ENCODE measurements at places on chromosomes 1 and 21.

DNA sequence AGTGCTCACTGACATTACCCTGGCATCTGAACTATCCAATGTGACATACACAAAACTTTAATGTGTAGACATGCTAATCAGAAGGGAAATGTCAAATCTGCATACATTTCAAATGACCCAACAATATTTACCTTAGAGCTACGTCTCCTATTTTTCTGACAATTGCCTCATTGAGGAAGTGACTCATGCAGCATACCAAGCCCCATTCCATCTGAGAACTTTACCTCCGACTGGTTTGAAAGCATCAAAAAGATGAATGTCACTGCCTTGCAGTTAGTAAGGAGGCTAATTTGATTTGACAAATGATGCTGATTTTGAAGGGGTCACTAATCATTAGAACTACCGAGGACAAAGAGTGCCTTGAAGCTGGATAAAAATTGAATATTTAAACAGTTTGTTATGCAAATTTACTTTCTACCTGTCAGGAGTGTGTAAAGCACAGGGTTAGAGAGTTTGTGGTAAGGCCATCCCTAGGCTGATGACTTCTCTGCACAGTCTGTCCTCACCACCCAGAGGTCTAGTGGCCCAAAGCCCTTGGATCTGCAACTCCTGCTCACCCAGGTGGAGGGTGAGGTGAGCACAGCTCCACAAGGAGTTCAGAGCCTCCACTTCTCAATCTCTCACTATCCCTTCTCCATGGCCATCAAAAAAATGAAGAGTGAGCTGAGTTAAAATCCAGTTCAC, 500.3 kb upstream of the C1orf87 start:
- DNase-seq, result no peak

- DNase-seq, result no peak
Measured at GRCh38 chr1:109527846-109528695, 11.6 kb upstream of the GPR61 start.

DNA sequence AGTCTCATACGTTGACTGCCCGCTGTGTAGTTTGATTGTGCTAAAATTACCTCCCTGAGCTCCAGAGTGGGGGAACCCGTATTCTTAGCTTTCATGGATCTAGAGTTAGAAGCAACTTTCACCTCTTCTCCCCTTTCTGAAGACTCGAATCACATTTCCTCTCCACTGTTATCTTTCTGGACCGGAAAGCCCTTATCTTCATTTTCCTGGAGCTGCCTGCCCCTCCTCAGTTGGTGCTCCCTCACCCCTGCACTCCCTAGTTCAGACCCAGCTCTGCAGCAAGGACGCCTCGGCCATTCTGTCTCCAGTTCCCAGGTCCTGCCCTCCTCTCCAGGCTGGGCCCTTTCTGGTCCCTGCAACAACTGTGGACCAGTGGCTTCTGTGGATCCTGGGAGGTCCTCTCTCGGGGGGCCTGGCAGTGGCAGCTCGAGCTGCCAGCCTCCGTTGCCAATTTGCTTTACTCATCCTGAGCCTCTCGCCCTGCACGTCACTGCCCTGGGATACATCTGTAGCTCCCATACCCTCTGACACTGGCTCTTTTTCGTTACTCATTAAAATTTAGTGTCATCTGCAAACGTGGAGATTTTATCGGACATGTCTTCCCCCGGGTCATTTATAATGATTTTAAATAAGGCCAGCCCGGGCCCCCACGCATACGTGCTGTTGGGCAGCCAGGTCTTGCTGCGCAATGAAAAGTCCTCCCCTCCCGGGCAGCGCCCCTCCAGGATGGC, 141.5 kb upstream of the VAMP3 start:
- no peak for DNase-seq

GRCh38 chr1:13544221-13544556, 30.4 kb upstream of the LRRC38 start:
- DNase-seq, result no peak

- DNase-seq, result no peak
Measured at GRCh38 chr1:212700223-212700891, 717 bp upstream of the BATF3 start.

DNA sequence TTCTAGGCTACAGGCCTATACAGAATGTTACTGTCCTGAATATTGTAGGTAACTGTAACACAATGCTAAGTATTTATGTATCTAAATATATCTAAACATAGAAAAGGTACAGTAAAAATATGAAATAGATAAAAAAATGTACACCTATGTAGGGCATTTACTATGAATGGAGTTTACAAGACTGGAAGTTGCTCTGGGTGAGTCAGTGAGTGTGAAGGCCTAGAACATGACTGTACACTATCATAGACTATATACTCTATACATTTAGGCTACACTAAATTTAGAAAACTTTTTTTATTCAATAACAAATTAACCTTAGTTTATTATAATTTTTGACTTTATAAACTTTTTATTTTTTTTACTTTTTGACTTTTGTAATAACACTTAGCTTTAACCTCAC, 136.9 kb downstream of the DUSP10 start:
- no peak for DNase-seq

DNA sequence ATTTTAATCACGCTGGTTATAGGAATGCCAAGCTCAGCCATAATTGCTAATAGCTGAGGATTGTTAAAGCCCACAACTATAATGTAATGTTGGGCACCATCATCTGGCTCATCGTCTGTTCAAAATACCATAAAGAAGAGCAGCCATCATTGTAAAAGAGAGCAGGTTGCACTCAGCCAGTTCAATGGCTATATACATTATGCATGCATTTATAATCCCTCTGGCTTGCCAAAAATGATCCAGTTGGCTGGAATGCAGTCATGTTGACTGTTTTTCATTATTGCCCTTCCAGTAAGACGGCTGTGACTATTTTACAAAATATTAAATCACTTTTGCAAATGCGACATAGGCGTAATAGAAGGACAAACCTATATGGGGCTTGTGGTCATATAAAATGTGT, 85.3 kb downstream of the SPAG17 start:
- no peak for DNase-seq

DNA sequence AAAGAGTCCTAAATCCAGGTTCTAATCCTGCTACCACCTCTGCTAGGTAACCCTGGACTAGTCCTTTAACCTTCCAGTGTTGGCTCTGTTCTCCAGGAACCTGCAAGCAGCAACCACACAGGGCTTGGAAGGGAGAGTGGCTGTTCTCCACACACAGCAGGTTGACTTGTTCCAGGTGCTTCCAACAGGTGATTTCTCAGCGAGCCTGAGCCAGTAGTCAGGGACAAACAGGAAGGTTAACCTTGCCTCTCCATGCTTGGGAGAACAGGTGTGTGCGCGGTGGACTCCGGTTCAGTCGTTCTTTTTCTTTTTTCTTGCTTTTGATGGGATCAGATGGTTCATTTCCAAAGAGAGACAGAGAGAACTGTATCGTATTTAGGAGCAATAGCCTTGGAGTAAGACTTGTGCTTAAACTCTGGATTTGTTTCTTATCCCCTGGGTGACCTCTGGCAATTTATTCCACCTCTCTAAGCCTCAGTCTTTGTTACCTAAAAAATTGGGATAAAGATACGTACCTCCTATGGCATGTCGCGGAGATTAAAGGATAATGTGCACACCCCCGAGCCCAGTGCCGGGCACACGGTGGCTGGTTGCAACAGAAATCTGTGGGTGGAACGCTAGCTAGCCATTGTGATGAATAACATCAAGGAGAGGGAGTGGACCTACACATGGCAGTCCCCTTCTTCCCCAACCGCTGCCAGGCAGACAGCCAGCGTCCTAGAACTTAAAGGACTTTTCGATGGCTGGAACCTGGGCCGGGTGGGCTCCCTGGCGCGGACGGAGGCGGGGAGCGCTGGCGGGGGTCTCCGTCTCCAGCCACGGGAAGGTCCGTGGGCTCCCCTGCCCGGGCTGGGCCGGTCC, 583 bp upstream of the CACHD1 start:
- DNase-seq, result no peak

DNA sequence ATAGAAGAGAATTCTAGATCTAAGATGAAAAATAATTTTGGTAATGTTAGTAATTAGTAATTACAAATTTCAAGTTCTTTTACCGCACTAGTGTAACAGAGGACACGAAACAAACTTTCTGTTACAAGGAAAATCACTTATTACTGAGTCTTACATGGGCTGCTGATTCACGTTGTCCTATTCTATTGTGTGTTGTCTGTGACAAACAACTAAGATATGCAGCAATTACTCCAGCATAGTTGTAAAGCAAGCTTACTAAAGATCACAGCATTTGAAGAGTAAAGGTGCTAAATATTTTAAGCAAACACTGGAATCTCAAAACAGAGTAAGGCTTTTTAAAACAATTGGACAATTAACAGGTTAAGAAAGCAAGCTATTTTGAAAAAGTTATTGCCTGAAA, 502.3 kb downstream of the KCNT2 start:
- no peak for DNase-seq

GRCh38 chr1:35187816-35188342, 5.1 kb downstream of the SFPQ start:
- DNase-seq, result no peak

DNA sequence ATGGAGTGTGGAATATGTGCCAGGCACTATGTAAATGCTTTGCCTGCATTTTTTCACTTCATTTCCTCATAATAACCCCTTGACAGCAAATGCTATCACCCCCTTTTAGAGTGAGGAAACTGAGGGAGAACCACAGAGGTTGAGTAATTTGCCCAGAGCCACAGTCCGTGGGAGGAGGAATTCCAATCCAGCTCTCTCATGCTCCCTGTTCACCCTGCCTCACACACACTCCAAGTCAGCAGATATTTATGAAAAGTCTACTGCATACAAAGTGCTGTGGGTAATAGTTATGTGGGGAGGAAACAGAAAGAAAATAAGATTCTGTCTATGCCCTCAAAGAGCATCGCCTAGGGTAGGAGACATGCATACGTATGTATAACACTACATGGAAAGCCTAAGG, 30.9 kb upstream of the RBM15 start:
- DNase-seq, result no peak

DNA sequence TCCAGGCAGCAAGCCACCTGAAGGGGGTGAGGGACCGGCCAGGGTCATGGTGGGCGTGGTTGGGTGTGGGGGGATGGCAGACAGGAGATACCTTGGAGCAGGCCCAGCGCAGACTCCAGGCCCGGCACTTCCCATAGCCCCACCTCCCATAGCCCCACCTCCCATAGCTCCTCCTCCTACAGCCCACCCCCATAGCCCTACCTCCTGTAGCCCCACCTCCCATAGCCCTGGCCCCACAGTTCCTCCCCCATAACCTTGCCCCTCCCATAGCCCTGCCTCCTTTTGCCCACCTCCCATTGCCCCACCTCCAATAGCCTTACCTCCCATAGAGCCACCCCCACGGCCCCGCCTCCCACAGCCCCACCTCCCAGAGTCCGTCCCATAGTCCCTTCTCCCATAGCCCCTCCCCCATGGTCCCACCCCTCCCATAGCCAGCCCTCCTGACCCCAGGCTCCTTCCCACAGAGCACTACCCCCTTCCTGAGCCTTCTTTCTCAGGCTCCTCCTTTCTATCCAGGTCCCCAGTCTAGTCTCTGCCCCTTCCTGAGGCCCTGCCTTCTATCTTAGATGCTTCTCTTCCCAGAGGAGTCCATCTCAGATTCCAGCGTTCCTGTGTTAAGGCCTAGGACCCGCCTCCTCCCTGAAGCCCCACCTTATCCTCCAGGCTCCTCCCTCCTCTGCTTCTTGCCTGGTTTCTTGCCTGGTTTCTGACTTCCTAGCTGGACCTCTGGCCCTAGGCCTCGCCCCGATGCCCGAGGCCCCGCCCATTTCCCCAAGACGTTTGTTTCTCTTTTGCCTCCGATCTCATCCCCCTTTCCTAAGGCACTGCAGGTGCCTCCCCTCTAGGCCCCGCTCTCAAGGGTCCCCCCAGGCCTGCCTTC, 46.8 kb downstream of the PTPRU start:
- DNase-seq, result no peak

DNA sequence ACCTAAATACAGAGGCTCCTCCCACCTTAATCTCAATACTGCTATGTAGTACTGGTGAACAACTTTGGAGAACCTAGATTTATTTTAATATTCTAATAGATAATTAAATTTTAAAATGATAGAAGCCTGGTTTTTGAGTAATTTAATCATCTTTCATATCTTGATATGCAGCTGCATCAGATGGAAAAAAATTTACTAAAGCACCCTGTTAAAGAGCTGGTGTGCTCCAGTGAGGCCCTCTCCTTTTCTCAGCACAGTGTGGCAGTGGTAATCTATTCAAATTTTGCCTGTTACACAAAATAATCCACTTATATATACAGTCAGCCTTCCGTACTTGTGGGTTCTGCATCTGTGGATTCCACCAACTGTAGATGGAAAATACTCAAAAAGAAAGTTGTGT, 82.8 kb downstream of the LRRC8C start:
- DNase-seq, result no peak

GRCh38 chr1:93395195-93395594, 49.5 kb downstream of the DR1 start:
- DNase-seq, result no peak

DNA sequence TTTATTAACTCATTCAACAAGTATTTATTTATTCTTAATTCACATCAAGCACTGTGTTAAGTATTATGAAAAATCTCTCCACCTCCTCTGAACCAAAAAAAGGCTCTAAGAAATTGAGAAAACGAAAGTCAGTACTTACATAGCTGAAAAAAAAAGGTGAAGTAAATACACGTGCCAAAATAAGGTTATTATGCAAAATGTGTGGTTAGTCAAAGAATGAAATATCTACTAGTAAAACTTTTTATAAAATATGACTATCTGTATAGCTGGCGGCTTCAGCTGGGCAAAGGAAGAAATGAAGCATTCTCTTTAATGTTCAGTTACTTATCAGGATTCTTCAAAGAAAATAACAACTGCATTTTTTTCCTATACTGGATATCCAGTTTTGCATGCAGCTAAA, 35.5 kb upstream of the ASPM start:
- DNase-seq, result no peak

- no peak for DNase-seq
Measured at GRCh38 chr1:222540598-222540995, 7.3 kb downstream of the HHIPL2 start.

DNA sequence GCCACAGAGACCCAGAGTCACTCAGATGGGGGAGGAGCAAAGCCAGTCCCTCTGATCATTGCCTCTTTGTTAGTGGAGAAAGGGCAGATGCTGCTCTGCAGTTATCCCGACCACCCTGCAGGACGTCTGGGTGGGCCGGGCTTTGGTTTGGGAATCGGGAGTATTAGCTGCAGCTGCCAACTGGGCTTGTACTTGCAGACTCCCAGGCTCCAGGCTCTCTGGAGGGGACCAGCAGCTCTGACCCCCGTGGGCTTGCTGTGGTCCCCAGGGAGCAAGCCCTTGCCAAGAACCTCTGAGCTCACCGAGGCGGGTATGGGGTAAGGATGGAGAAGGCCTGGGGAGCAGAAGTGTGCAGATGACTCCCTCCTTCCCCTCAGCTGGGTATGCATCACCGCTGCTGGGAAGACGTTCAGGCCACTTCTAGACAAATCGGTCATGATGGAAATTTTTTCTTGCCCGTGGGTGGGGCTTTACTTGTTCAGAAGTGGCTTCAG, 21.6 kb downstream of the MAPKAPK2 start:
- no peak for DNase-seq
